ENCODE measurements at places on chromosomes 2 and 18.

GRCh38 chr2:188675391-188676009, 298.7 kb upstream of the COL3A1 start:
- DNase-seq: no peak

DNA sequence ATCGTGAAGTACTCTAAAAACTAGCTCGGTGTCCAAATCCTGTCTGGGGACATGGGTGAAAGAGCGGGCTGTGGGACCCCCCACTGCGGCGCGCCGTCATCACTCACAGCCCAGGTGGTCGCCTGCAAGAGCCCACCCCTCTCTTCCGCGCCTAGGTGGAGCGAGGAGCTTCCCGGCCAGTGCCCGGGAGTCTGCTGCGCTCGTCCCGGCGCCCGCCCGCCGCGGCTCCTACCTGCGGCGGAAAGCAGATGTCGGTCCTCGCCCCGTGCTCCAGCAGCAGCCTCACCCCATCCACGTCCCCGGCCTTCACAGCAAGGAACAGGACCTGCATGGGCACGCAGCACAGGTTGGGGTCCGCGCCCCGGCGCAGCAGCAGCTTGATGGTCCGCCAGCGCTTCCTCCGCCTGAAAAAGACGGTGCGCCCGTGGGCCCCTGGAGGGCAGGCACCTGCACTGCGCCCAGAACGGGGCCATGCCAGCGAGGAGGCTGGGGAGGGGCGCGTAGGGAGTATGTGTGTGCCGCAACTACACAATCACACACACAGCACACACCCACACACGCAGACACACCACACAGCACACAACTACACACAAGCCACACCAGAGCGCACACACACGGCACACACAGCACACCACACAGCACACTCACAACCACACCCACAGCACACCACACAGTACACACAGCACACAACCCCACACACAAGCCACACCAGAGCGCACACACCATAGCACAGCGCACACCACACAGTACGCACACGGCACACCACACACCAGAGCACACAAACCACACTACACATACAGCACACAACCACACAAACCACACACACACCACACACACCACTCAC, 37.4 kb downstream of the ANKMY1 start:
- no peak for DNase-seq

DNA sequence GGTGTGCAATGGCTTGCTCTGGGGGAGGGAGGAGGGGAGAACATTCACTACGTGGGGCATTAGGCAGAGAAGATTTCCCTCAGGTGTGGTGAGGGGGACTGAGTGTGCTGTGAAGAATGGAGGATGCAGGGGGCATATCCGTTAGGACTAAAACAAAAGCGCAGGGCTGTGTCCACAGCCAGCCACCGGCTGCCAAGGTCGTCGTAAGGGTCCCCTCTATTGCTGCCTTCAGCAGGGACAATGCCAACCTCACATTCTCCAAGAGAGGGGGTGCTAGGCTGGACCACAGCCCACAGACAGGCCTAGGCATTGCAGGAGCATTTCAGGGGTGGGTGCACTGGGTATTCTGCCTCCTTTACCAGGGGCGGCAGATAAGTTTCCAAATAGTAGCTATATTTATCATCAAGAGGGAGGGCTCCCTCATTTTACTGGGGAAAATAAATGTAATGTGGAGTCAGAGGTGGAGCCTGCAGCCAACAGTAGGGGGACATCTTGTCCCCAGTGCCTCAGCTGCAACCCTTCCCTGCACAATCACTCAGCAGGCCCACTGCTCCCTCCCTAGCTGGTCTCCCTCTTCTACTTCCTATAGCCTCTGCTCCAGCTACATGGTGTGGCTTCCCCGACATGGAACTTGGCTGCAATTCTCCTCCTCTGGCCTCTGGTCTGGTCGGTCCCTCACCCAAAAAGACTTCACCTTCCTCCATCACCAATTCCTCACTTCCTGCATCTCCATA, 74.9 kb upstream of the OTOF start:
- no peak for DNase-seq

GRCh38 chr2:237345891-237346640, 67.9 kb downstream of the COL6A3 start:
- no peak for DNase-seq

DNA sequence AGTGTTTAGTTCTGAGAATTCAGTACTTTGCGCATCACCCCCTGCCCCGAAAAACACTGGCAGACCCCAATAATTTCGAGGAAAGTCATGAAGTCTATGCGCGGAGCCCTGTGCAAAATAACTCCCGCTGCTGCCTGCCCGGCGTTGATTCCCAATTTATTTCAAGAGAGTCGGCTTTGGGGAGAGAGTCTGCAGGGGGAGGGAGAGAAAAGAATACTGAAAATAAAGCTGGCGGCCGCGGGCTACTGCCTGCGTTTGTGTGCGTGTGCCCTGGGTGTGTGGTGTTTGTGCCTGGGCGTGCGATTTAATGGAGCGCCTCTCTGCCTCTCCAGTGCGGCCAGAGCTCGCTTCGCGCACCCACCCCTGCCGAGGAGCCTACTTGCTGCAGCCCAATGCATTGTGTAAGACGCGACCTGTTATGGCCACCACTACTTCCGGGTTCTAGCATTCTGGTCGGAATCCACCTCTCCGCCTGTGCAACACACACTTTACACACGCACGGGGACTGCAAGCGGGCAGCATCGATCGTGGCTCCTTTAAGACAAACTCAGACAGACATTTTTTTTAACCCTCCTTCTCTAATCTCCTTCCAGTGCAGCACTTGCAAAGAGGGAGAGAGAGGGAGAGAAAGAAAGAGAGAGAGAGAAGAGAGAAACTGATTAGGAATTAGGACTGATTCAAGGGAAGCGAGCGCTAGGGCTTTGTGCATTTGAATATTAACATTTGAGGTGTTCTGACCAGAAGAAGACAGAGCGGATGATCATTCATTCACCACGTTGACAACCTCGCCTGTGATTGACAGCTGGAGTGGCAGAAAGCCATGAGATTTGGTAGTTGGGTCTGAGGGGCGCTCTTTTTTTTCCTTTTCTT, at the start of gene MEIS1:
TSS of gene MEIS1 (plus strand) at position 447 of the 870 bp plus-strand sequence. CDS start 732 bp downstream, outside the sequence.
- DNase-seq: peak; percentile 90

DNA sequence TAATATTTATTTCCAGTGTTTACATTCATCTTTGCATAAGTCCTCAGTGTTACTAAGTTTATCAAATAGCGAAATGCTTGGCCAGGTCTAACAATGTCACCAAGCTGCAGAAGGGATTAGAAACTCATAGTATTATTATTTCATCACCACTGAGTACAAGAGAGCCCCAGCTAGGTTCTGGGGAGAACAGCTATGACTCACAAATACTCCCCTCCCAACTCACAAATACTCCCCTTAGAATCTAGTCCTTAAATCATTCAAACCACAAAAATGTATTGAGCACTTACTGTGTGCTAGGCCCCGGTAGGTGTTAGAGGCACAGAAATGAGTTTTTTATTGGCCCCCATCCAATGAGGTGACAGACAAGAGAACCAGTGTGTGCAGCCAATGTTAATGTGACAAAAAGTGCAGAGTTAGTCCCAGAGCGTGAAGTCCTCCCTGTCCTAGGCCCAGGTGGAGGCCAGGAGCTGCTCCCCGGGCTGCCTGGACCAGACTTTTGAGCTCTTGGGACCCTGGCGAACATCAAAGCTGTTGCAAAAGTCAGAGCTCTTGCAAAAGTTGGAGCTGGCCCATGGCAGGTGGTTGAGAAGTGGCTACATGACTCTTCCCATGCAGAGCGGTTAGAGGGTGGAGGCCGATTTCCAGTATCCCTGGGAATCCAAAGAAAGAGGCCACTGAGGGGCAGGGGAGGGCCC, 9.8 kb downstream of the STEAP3 start:
- no peak for DNase-seq

GRCh38 chr2:54149638-54150441, 34.4 kb downstream of the ACYP2 start:
- DNase-seq: no peak

Measured in HT-29 (cell line).